Activated T-cell treated with anti-CD3 and anti-CD28 coated beads, Interleukin-2, amount 50 U/mL, for 72 hours (primary cell): ENCODE measurements at places on chromosomes 1 and 21.

DNA sequence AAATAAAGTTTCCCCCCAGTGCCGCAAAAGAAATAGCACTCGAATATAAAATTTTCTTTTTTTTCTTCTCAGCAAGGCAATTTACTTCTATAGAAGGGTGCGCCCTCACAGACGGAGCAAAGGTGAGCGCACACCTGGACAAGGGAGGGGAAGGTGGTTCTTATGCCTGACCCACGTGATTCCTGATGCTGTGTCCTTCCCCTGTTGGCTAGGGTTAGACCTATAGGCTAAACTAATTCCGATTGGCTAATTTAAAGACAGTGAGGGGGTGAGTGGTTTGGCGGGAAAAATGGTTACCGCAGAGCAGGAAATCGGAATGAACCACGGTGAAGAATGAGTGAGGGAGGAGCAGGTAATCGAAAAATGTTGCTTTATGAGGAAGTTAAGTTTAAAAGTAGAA, 607 bp upstream of the FAAH start:
- no peak for DNase-seq

GRCh38 chr1:19312782-19313635, 883 bp downstream of the SLC66A1 start:
- DNase-seq, result no peak

DNA sequence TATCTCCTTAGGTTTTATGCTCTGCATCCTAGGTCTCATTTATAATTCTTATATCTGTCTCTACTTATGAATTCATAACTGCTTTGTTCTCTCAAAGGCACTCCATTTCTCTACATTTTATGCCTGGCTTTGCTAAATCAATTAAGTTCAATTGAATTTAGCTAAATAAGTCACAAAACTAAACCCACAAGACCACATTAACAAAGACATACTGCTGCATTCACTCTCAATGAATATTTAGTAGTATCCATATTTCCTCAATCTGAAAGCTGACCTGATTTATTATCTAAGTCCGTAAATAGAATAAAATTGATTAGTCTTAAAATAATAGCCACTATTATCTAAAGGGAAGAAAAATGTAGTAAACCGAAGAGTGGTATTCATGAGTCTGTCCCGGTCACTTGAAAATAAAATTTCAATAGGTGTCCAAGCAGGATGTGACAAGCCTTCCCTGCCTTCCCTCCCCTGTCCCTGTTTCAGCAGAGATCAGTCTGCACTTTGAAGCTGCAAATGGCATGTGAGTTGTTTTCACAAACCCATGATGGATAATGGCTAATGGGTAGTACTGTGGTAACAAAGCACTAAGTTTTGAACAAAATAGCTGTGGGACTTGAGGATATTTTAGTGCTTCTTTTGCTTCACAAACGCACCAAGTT, 295.0 kb upstream of the NCAM2 start:
- DNase-seq, result no peak

- no peak for DNase-seq
Observed at GRCh38 chr1:165287781-165288180, 68.7 kb downstream of the LMX1A start.

- no peak for DNase-seq
Observed at GRCh38 chr1:184632415-184633175, 122.1 kb downstream of the EDEM3 start.

- DNase-seq, result no peak
Observed at GRCh38 chr1:20358761-20359263, 68.1 kb downstream of the VWA5B1 start.

DNA sequence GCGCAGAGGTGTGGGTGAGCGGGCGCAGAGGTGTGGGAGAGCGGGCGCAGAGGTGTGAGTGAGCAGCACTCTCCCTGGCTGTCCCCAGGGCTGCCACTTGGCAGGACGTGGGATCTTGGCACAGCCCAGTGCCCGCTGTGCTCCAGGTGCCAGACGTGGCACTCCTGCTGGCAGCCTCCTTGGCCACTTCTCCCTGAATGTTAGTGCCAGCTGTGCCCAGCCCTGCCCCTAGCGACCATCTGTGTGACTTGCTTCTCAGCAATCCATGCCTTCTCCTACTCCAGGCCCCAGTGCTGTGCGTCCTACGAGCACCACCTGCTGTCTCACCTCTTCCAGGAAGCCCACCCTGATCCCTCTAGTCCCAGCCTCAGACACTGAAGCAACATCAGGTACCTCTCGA, 30.5 kb downstream of the KRTAP10-1 start:
- no peak for DNase-seq

DNA sequence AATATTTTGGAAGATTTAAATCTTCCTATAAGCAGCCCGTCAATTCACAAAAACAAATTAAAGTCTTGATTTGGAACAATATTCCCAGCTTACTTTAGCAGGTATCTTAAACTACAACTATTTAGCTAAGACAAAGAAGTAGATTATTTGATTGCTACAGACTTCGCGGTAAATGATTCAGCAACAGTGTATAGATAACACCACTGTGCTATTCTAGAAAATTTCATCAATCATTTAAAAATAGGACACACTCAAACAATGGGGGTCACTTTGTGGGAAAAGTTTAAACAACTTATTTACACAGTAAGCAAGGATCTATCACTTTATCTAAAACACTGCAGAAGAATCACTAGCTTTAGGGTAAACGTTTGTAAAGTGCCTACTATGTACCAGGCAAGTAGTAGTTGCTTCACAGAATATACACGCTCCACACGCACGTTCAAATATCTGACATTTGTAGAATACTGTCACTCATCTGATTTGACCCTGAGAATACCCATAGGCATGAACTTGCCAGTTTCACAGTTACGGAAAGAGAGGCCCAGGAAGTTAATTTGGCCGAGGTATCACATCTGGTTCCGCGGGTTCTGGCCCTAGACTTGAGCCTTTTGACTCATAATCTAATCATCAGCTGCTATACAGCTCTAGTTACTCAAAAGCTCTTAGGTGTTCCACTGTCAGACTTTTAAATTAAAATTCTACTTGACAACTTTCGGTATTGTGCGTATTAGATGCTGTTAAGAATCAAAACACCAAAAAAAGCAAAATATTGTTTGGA, 876 bp downstream of the DENND2C start:
- DNase-seq, result no peak

- no peak for DNase-seq
Observed at GRCh38 chr1:236176337-236177336, 34.3 kb downstream of the GPR137B start.

- no peak for DNase-seq
Observed at GRCh38 chr1:165635823-165636222, 4.8 kb downstream of the MGST3 start.

DNA sequence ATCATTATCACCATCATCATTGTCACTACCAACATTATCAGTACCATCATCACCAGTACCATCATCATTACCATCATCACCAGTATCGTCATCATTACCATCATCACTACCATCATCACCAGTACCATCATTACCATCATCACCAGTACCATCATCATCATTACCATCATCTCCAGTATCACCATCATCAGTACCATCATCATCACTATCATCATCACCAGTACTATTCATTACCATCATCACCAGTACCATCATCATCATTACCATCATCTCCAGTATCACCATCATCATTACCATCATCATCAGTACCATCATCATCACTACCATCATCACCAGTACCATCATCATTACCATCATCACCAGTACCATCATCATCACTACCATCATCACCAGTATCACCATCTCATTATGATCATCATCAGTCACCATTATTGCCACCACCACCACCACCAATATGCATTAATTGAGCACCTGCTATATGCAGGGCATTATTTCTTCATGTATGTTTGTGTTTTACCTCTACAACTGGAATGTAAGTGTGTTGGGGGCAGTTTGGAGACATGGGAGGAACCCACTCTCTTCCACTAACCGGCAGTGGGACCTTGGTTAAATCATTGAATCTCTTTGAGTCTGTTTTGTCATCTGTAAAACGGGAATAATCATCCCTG, 7.0 kb downstream of the ZBTB8B start:
- DNase-seq, result no peak

GRCh38 chr1:204742676-204743251, 57.2 kb upstream of the LRRN2 start:
- no peak for DNase-seq

GRCh38 chr1:228697207-228698016, 37.9 kb upstream of the RHOU start:
- DNase-seq, result no peak

DNA sequence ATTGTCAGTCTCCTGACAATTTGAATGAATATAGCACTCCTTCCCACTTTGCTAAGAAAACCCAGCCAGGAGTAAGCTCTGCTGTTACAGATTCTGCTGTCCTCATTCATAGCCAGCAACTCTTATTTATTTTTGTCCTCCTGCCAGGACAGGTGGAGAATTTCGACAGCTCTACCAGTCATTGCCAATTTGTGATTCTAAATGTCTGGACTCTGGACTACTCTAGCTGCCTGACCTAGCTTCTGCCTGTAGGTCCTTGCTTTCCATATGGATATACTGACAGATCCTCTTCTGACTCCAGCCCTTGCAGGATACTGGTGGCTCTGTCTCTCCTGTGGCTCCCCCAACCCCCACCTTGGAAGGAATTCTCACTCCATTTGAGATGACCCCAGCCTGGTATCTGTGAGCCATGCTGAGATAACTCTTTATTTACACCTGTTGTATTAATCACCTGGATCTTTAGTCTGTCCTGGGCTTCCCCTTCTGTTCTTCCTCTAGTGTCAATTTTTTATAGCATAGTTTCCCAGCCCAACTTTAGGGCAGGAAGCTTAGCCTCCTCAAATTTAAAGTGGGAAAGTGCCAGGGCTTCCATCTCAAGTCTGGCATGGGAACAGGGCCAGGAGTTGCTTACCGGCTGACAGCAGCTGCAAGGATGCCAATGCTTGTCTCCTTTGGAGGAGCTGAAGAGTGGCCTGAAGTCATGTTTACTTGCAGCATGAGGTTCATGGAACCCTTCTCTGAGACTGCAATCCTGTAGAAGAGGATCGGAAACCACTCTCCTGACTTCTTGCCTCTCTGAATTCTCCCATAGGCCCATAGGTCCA, 6.7 kb downstream of the PM20D1 start:
- no peak for DNase-seq

- no peak for DNase-seq
Observed at GRCh38 chr1:193237381-193237978, 51.1 kb upstream of the B3GALT2 start.

- DNase-seq, result no peak
Observed at GRCh38 chr1:235014756-235015155, 113.9 kb downstream of the TOMM20 start.
